ENCODE measurements at places on chromosomes 6 and 20.

DNA sequence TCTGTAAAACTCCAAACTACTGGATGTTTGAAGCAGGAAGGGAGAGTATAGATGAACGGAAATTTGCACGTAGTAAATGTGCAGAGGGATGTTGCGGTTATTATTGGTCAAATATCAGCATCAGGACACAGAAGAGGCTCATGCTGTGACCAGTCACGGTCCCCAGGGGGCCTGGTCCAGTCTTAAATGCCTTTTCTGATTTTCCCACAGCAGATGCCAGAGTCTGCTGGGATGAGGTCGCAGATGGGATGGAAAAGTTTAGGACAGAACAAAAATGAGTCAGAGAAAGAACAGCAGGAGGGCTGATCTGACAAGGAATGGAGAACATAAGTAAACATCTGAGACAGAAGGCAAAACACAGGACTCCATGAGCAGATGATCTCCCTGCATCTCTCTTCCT lies 11.7 kb upstream of the SIRPG start:
- no peak for DNase-seq

- no peak for DNase-seq
These were observed 211.9 kb downstream of the GRM1 start for GRCh38 chr6:146240807-146241206.

DNA sequence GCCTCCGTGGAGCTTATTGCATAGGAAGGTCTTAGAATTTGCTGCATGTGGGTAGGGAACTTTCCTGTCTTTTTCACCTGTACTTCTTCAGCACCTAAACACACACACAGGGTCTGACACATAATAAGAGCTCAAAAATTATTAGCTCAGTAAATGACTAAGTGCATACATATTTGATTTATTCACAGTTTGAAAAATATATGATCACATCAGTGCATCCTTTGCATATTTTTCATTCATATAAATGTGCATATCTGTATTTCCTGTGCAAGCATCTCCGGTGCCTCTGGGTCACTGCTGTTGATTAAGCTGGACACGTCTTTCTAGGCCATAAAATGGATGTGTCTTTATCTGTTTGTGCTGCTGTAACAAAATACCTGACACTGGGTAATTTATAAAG lies 234.7 kb downstream of the UST start:
- no peak for DNase-seq

- no peak for DNase-seq
These were observed 312.0 kb downstream of the ZFAND3 start for GRCh38 chr6:38131527-38131965.

GRCh38 chr6:7895125-7895423 lies 15.5 kb downstream of the TXNDC5 start:
- peak; percentile 71 for DNase-seq

DNA sequence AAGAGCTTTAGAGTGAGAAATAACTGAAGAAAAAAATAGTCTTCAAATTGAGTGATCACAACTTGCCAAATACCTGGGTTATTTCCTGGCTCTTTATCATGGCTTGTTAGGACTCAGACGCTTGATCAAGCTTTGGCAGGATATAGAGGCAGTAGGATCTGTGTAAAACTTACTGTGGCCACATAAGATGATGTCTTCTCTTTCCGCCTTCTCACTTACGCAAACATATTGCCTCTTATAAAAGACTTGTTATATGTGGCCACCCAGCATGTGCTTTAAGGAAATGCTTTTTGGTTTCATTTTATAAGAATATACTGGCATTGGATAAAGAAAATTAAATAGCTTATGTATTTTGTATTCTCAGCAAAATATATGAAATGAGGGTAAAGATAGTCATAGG lies 101.8 kb upstream of the AKIRIN2 start:
- DNase-seq, result no peak

GRCh38 chr6:15553736-15554294 lies 109.0 kb downstream of the DTNBP1 start:
- DNase-seq, result no peak

- DNase-seq, result no peak
These were observed 41.0 kb downstream of the GPLD1 start for GRCh38 chr6:24448396-24448795.

GRCh38 chr6:81693266-81693665 lies 59.2 kb downstream of the TENT5A start:
- DNase-seq, result no peak

DNA sequence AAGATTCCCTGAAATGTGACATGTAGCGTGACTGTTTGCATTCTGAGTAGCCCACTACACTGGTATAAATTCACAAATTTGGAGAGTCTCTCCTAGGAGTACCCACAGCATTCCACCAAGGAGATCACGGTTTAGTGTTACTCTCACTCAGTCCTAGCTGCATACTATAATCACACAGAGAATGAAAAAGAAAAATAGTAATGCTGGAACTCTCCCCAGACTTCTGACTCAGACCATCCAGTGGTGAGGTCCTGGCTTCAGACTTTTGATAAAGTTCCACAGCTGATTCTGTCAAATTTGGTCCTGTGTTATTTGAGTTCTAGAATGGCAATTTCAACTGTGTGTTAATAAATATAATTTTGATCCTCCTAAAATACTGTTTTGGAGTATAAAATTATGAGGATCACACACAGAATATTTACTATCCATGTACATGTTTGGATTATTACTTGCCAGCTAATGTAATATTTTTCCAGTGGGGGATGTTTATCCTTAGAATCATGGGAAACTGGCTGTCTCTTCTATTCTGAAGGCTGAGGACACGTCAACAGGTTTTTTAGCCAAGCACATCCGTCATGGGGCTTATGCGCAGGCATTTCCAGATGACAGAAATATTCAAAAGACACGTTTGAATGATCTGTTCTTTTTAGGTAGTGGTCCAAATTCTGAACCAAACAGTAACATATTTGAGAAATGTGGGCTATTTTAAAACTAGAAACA lies 5.1 kb upstream of the KIAA0408 start:
- DNase-seq, result no peak

DNA sequence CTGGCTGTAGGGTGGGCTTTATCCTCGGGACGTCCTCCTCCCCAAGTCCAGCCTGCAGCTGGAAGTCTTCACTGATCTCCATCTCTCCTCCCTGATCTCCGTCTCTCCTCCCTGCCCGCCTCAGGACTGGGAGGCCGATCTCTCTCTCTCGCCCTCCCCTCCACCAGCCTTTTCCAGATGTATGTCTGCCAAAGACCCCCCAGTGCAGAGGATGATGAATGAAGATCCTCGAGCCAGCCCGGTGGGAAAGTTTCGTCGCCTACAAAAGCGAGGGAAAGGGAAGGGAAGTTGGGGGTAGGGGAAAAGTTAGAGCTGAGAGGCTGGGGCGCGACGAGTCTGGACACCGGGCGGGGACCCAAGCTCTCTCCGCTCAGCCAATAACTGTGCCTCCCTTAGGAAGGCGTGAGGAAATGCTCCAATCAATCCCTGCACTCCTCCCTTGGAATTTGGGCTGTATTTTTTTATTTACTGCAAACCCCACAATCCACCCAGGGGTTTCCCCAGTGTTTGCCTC lies 595 bp upstream of the SRF start:
- no peak for DNase-seq

DNA sequence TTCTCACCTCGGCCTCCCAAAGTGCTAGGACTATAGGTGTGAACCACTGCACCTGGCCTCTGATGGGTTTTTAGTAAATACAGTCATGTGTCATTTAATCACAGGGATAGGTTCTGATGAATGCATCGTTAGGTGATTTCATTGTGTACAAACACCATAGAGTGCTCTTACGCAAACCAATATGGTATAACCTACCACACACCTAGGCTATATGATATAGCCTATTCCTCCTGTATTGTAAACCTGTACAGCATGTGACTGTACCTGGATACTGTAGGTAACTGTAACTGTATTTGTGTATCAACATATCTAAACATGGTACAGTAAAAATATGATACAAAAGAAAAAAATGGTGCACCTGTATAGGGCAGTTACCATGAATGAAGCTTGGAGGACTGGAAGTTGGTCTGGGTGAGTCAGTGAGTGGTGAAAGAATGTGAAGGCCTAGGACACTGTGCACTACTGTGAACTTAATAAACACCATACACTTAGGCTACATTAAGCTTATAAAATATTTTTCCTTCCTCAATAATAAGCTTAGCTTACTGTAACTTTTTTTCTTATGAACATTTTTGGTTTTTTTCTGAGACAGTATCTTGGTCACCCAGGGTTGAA lies 10.0 kb downstream of the BICRAL start:
- no peak for DNase-seq

DNA sequence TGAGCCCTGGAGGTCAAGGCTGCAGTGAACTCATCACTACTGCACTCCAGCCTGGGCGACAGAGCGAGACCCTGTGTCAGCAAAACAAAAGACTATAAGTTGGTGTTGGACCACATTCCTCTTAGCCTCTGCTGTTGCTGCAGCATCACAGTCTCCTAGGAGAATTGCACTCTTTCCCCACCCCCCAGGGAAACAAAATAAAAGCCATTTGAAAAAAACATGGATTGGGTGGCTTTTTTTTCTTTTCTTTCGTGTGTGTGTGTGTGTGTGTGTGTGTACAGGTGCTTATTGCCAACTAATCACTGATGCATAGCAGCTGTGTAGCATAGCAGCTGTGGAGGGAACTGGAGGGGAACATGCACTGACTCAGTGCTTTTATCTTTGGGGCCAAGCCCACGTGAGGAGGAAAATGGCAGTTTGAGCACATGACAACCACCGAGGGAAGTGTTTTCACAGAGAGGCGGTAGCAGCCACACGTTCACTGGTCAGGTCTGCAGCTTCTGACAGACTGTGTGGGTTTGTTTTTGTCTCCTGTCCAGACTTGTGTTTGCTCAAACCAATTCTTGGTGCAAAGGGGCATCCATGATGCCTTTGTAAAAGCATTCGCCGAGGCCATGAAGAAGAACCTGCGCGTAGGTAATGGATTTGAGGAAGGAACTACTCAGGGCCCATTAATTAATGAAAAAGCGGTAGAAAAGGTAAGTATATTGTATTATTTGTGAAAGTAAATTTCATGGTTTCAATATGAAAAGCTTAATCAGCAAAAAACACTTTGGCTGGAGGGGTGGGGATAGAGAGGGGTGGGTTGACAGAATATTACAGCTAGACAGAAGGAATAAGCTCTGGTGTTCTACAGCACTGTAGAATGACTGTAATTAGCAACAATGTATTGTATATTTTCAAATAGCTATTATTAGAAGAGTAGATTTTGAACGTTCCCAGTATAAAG lies 27.7 kb downstream of the ALDH5A1 start:
- peak; percentile 77 for DNase-seq

DNA sequence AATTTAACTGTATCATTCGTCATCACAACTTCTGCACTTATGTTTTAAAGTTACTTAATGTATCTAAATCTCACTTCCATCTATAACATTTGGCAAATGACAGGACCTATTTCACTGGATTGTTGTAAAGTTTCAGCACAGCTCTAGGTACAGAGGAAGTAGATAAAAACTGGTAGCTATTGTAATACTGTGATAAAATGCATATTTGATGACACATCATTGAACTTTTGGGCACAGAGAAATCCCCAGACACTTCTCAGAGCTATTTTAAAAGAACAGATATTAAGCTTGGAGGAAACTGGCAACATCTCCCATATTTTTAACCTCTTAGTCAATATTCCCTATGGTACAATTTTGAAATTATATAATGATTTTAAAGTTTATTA lies 138.7 kb downstream of the RFPL4B start:
- DNase-seq, result no peak

DNA sequence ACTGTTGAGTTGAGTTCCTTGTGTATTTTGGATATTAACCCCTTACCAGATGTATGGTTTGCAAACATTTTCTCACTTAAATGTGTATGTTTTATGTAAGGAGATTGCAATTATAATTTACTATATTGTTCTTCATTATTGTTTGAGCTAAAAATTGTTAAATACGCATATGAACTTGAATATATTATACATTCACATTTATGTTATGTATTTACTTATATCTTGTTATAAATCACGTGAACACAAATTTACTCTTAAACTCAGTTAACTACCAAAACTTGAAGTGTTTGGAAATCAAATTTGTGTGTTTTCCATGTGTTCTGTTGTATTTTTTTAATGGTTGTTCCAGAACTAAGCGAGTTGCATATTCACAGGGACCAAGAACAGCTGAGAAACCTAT lies 18.3 kb downstream of the CDC40 start:
- DNase-seq, result no peak

DNA sequence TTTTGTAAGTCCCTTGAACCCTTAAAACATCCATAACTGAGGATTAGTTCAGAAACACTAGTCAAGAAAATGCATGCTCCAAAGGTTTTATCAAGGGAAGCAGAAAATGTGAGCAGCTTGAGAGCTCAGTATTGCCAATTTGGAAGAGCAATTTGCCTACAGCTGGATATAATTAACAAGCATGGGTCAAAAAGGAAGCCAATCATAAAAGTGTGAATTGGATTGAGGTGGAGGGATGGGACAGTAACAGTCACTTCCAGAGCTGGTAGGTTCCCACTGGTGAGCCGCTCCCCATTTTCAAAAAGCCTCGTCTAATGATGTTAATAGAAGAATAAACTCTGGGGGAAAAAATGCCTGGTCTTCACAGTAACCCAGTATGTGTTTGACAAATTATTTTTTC lies 5.0 kb upstream of the PTPRK start:
- no peak for DNase-seq

GRCh38 chr20:44851545-44851944 lies 34.0 kb upstream of the YWHAB start:
- DNase-seq, result no peak

DNA sequence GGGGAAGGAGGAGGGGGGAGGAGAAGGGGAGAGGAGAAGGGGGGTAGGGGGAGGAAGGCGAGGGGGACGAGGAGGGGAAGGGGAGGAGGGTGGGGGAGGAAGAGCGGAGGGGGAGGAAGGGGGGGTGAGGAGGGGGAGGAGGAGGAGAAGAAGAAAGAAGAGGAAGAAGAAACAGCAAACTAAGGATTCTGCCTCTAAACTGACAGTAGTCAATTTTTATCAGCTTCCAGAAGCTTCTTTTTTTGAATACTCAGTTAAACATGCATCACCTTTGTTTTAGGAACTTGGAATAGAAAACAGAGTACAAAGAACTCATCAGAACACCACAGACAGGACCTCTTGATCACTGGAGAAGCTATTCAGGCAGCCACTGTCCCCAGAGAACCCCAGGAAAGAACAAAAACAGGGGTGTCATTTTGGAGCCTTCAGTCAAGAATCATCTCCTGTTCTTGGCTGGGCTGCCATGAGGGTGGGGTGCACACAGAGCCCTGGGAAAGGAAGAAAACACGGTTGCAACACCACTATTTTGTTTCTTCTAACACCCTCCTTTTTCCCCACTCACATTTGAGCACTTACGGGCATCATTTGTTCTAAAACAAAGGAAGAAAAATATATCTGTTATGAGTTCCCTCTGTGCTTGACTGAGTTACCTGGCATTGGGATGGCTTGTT lies 67.4 kb downstream of the TMEM170B start:
- peak; percentile 16 for DNase-seq

DNA sequence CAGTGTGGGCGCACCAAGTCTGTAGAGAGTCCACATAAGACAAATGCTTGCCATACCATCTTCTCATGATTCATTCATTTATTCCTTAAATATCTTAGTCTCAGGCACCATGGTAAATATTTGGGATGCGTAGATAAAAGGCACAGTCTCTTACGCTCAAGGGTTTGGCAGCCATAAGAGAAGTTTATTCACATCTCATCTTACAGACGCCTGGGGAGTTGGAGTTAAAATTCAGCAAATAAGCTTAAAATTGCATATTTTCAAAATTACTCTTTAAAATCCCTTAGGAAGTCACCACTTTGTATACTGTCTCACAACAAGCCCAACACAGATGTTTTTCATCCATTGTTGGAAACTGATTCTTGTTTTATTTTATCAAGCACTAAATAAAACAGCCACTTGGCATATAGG lies 363.3 kb downstream of the KIF16B start:
- no peak for DNase-seq
